CD4-positive, alpha-beta T cell treated with Interleukin-15 for 1 hour (primary cell): ENCODE measurements at places on chromosomes 13 and 19.

- no peak for DNase-seq
Measured at GRCh38 chr19:57434386-57435061, 601 bp upstream of the ZNF749 start.

DNA sequence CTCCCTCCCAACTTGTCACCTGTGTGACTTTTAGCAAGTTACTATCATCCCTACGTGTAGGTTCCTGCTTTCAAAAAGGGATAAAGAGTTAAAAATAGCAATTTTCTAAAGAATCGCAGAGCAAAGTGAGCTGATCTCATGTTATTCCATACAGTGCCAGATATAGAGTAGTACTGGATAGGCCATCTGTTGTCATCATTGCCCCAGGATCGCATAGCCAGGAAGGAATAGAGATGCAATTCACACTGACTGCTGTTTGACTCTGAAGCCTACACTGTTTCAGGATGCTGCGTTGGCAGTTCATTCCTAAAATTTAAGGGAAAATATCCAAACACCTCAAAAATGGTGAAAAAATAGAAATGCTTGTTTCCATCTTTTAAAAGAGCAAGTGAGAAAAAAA is 138.9 kb downstream of the SHISA2 start:
- no peak for DNase-seq

- no peak for DNase-seq
Measured at GRCh38 chr19:10896851-10897526, 25.6 kb downstream of the CARM1 start.

GRCh38 chr19:2978772-2979171 is 1.4 kb downstream of the TLE6 start:
- no peak for DNase-seq

DNA sequence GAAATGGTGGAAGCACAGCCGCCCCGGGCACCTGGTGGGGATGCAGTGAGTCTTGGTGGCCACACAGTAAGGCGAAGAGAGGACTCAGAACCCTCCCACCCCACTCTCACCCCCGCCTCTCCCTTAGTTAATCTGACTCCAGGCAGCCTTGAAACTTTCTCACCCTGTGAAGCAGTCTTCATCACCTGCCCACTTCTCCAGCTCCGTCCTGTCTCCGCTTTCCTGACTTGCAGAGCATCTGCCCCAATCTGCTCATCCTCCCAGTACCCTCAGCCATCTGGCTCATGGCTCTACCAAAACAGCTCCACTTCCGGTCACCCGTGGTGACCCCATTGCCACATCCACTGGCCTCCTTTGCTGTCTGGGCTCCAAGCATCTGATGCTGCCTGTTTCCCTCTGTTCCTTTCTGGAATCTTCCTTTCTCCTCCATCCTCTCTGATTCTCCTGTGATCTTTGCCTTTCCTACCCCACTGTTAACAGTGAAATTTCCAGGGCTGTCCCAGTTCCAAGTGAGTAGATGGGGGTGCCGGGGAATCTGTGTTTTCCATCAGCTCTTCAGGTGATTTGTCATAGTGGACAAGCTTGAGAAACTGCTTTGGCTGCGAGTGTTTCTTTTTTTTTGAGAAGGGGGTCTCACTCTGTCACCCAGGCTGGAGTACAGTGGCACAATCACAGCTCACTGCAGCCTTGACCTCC is 4.3 kb downstream of the USF2 start:
- DNase-seq = no peak

DNA sequence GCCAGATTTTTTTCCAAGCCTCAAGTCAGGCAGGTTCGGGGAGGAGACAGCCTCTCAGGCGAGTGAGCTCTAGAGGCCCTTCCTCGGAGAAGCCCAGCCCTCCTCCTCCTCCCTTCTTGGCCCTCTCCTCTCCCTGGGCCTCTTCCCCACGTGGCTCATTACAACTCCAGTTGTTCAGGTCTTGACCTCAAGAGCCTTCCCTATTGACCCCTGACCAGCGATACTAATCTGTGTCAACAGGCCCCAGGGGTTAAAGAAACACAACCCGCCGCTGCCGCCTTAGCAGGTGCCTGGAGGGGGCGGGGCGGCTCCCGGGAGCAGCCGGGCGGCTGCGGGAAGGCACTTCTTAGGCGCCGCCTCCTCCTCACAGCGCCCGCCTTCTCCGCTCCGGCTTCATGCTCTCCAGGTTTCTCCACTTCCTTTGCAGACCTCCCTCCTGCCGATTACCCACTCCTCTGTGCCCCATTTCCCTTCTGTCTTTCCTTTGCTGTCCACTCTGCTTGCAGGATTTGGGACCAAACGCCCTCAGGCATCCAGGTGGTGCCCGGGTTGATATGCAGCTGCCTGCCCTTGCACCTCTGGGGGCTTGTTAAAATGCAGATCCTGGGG is 51.0 kb downstream of the LYL1 start:
- no peak for DNase-seq

DNA sequence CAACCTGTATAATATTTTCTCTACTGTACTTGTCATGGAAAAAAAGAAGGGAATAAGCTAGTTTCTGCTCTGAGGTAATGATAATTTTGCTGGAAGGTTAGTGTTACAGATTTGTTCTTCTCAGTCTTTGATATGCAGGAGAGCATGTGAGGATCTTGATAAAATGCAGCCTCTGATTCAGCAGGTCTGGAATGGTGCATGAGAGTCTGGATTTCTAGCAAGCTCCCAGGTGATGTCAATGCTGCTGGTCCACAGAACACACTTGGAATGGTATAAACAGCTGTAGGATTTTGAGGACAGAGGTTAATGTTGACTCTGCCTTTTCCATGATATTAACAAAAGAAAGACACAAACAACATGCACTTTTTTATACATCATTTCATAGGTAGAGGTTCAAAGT is 173.6 kb downstream of the NDFIP2 start:
- no peak for DNase-seq

DNA sequence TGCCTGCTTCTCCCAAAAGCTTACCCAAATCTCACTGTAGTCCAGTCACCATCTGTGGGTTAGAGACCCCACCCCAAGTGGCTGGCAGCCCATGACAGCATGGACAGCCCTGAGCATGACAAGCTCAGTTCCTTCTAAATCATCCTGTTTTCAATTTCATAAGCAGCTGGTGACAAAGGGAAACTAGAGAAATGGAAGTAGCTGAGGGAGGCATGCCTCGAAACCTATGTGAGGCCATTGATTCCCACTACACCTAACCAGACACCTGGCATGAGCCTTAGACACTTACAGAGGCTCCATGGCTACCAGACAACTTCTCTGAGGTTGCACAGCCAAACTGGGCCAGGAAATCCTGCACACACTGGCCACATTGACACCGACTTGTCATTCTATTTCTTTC is 56.2 kb downstream of the ABCC4 start:
- DNase-seq = no peak

- no peak for DNase-seq
Measured at GRCh38 chr13:79973533-79973963, 367.4 kb downstream of the SPRY2 start.

DNA sequence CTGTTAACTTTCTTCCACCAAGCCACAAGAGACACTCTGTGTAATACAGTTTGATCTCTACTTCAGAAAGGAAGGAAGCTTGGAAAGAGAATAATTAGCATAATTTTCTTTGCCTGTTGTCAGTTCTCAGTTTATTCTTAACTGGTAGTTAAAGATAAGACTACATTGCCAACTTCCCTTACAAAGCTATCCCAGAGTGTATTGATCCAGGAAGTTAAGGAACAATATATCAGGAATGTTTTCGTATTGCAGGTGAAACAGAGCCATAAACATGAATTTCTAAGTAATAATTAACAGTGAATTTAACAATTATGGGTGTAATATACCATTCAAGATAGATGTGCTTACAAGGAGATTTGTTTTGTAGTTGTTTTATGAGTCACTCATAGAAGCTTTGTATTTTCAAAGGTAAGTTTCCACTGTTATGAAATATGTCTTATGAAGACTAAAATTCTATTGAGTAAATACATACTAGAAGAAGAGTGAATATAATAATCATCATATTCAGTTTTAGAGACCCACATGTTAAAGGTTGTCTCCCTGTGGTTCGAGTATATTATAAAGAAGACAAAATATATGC is 88.4 kb upstream of the KLF5 start:
- no peak for DNase-seq

DNA sequence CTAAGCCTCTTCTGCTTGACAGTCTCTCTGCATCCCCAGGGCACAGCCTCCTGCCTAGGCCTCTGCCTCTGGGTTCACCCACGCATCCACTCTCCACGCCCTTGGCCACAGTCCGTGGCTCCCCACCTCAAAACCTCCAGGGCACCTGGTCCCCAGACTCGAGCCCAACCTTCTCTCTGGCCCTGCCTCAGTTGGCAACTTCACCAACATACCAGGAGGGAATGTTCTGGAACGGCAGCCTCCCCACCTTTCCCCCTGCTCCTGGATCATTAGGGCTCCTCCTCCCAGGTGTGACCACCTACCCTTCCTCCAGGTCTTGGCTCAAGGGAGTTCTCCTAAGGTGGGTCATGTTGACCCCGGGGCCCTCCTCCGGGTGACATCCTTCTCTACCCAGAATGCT is 69.1 kb downstream of the SOX1 start:
- no peak for DNase-seq

- DNase-seq = no peak
Measured at GRCh38 chr19:2887391-2887914, 13.3 kb upstream of the ZNF57 start.
